SJCRH30 (cell line): ENCODE measurements at places on chromosomes 7 and 10. TPM values are rescaled to one million over a fixed set of nuclear protein-coding genes. Genes with fewer than 3 reads are reported as not detected.
A peak's percentile ranks its signal among the peaks of the same experiment; 100 is the strongest.

DNA sequence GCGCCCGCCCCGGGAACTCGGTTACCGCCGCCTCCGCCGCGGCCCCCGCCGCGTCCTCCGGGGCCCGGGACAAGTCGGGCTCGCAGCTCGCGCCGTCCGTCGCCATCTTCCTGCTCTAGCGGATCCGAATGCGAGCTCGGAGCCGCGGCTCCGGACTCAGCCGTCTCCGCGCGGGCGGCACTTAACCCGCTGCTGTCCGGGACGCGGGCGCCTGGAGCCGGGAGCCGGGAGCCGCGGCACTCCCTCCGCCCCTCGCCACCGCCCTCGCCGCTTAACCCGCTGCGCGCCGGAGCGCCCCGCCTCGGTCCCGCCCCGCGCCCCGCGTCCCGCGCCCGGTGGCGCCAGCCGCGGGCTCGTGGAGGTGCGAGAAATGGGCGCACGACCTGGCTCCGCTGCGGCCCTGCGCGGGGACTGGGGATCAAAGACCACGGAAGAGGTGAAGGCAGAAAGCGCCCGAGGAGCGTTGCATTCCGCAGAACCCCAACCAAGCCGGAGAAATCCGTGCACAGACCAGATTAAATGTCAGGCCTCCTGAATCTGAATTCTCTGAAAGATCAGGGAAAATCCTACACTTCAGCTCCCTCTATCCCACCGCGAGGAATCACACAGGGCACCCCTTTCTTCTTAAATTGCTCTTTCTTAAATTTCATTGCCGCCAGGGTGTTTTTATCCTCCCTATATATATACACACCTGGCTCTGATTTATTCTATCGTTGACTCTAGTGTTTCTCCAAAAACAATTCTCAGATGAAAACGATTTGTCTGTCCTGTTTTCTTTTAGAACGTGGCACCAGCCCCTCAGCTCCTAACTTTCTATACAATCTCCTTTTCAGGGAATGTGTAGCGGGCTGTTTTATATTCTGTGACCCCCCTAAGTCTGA is at the start of gene CTTNBP2:
Gene CTTNBP2 (minus strand): TSS at position 132 of the 881 bp plus-strand sequence. CDS start 26 bp downstream, at position 106.
- DNase-seq = peak; percentile 12
- H3K27ac ChIP-seq = no peak within 1 kb of the TSS
- no peaks in the 10 kb centered on the region; the same call in 1 of the 2 replicates for H3K4me1 ChIP-seq
- H3K27me3 ChIP-seq = no peaks in the 10 kb centered on the region; the same call in 1 of the 2 replicates
- H3K36me3 ChIP-seq = no peaks in the 10 kb centered on the region

Gene CFAP43
- total RNA-seq = not detected in 2 replicates

Gene SLC16A9
- total RNA-seq = 1.3 and 1.5 TPM in 2 replicates

Gene EPHB4
- 61.7 and 62.3 TPM in 2 replicates for total RNA-seq

DNA sequence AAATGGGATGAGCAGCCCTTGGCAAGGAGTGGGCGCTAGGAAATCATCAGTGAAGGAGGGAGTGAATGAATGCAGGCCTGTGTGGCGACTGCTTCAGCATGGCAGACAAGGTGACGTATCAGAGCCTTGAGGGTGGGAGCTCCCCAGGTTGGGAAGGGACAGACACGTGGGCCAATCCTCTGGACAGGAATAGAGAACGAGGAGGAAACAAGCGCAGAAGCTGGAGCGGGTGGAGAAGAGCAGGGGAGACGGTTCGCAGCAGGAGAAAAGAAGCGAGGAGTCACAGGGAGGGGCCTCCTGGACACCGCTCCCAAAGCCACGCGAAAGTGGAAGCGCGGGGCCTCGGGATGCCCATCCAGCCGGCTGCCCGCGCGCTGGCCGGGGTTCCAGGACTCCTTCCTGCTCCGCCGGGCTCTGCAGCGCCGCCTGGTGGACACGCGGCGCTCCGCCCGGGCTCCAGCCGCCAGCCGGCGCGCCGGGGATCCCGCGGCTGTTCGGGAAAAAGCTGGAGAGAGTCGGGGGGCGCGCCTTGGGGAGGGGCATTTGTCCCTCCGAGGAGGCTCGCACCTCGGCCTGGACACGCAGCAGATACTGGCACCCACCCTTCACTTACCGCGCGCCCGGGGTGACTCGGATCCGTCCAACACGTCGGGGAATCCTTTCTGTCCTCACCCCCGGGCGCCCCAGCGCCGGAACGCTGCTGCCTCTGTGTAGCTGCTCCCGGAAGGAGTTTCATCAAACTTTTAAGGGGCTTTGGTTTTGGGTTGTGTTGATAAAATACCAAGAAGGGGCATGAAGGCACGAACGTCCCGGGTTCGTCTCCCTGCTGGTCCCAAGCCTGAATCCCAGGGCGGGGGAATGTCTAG is 6.3 kb downstream of the ZNF503 start:
- H3K4me1 ChIP-seq = no peaks in the 10 kb centered on the region
- no peak overlapping the region for H3K4me3 ChIP-seq
- no peak overlapping the region for H3K27ac ChIP-seq
- no peak for DNase-seq
- H3K36me3 ChIP-seq = peaks cover 10% of the 10 kb centered on the region
- no peaks in the 10 kb centered on the region for H3K27me3 ChIP-seq

DNA sequence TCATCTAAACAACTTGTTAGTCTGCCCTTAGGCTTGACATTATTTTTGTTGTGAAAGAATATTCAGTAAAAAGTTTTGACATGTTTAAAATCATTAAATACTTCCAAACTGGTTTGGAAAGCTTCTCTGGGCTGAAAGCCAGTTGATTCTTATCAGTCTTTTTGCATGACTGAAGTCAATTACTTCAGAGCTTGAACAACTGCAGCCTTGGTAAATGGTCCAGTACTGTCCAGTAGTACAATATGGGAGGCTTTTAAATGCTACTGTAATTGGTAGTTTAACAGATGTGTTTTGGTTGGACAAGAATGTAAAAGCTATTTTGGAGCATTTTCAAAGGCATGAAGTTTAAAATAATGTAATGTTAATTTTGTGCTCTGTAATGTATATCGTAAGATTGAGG is 103.4 kb downstream of the SDK1 start:
- no peaks in the 10 kb centered on the region for H3K27me3 ChIP-seq
- H3K4me3 ChIP-seq = no peak overlapping the region
- no peaks in the 10 kb centered on the region for H3K36me3 ChIP-seq
- DNase-seq = peak; percentile 58

Gene PTPRZ1
- under 0.01 TPM in 1 of 2 replicates, not detected in the other for total RNA-seq

DNA sequence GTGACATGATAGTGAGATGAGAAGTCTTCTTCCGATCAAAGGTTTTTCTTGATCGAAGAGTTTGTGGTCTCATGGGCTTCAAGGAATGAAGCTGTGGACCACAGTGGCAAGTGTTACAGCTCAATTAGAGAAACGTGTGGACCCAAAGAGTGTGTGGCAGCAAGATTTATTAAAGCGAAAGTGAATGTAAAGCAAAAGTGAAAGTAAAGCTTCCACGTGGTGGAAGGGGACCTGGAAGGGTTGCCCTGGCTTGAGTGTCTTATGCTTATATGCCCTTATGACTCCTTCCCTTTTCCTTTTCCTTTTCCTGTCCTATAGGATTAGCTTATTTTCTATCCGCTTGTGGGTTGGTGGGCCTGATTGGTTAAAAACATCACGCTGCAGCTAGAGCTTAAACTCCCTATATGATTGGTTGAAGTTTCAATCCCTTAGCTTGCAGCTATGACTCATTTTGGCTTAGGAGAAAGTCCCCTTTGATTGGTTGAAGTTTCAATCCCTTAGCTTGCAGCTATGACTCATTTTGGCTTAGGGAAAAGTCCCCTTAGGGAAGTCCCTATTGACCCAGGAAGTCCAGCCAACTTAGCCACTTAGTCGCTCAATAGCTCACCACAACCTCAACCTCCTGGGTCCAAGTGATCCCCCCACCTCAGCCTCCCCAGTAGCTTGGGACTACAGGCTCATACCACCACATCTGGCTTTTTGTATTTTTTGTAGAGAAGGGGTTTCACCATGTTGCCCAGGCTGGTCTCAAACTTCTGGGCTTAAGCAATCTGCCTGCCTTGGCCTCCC is 34.7 kb downstream of the MRPS24 start:
- peak overlapping the region; percentile 41 for H3K4me3 ChIP-seq
- H3K27ac ChIP-seq = no peak overlapping the region
- H3K27me3 ChIP-seq = no peaks in the 10 kb centered on the region
- DNase-seq = peak; percentile 62
- no peaks in the 10 kb centered on the region for H3K4me1 ChIP-seq
